ENCODE measurements at places on chromosomes 2 and 18.

DNA sequence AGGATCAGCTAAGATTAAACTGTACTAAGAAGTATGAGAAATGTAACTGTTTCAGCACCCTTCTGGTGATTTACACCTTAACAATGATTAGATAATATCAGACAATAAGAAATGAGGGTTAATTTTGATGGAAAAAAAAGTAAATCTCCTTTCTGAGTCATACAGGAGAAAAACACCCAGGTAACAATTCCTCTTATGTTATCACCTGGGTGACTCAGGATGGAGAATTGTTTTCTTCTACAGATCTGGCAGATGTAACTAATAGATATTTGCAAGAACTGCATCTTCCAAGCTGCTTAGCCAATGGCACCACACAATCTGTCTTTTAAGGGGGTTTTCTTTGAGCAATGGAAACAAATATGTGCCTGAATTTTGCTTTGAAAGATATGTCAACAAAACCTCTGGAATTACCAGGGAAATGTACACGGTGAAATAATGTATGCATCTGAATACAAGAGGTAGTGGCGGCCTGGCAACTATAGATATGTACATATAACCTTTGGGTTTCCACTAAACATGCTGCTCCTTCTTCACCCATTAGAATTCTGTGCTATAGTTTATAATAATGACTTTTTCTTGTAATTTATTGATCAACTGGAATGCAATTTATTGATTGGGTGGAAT lies 407.9 kb downstream of the CPS1 start:
- DNase-seq = no peak

- no peak for DNase-seq
These were observed 124.2 kb downstream of the RPRM start for GRCh38 chr2:153354377-153354776.

- DNase-seq = no peak
These were observed 65.0 kb downstream of the RAB31 start for GRCh38 chr18:9772847-9773677.

- no peak for DNase-seq
These were observed 391.3 kb upstream of the FIGN start for GRCh38 chr2:164126960-164127660.

- DNase-seq = no peak
These were observed 64.9 kb upstream of the KLHL29 start for GRCh38 chr2:23320058-23320457.

DNA sequence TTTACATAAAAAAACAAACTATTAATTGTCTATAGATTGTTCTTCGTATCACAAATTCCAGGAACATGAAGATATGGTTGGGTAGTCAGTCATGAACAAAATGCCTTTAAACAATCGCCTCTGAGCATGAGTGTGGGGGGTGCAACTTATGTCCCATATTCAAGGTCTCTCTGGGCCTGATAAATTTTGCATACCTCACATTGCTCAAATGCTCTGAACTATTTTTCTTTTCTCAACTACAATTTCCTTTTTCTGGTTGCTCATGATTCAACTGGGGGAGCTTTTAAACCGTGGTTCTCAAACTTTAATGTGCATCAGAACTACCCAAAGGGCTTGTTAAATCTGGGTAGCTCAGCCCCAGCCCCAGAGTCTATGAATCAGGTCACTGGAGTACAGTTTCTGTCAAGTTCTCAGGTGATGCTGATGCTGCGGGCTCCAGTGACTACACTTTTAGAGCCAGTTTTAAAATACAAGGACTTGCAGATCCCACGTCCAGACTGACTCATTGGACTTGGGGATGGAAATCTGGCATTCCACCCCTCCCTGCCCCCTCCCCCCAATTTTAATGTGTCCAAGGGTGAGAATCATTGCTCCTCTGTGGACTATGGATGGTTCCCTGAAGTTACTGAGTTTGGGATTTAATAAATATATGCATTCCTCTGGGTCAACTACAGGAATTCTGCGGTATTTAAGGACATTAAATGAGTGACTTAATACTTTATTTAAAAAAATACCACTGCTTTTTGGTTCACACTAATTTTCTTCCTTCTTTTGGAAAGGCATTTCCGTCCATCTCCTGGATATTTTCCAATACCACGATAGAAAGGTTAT lies 1.5 kb upstream of the GPD2 start:
- DNase-seq = no peak

DNA sequence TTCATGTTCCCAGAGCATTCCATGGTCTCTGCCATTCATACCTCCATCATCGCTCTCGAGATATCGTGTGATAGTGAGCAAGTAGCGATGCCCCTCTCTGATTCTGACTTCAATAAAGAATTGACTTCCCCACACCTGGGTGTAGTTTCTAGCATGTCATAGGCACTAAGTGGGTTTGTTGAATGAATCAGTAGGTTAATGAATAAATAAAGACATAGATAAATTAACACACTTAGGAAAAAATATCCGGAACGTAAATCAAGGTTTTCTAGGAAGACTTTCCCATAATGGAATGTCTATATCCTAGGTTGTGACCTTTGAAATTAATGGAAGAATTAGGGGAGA lies 159.1 kb downstream of the DOCK10 start:
- DNase-seq = no peak

GRCh38 chr18:59267503-59268126 lies 5.6 kb downstream of the RAX start:
- no peak for DNase-seq

DNA sequence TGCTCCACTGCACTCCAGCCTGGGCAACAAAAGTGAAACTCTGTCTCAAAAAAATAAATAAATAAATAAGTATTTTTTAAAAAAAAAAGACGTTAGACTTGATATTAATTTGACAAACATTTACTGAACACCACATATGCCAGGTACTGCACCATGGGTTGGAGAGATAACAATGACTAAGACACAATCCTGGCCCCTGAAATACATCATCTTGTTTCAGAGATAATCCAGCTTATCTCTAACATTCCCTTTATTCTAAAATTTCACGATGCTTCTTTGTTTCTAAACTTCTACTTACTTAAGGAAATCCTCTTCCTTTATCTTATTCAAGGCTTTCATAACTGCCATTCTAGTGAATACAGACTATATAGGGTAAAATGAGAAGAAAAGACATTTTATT lies 55.0 kb upstream of the PEX13 start:
- no peak for DNase-seq

GRCh38 chr2:240628507-240628807 lies 3.2 kb downstream of the GPR35 start:
- no peak for DNase-seq

GRCh38 chr18:77082316-77082955 lies 50.1 kb downstream of the MBP start:
- no peak for DNase-seq

DNA sequence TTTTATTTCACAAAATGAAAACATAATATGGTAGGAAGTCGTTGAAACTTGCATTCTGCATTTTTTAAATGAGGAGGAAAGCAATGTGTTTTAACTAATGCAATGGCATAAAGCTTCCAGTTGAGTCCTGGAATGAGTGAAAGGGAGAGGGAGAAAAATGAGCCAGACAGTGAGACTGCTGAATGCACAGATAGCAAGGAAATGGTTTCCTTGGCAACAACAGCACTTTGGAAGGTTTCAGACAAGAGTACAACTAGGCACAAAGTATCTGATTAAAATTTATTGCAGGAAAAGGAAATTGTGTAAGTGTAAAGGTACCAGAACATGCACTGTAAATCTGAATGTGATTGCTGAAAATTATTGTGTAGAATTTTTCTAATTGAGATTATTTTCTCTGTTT lies 320.1 kb upstream of the KYNU start:
- DNase-seq = no peak

DNA sequence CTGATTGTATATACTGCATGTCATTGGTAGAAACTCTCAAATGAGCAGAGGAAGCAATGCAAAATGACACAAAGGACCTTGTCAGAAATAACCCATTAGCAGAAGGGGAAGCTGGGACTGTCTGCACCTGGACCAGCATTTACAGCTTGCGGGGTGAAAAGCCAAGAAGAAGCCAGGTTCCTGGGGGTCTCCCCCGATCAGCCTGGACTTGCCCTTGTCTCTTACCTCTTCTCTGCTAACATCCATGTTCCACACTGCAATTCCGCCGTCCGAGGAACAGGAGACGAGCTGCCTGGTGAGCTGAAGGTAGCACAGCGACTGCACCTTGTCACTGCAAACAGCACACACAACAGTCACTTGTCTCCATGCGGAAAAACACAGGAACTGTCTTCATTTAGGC lies 51.1 kb downstream of the WDFY1 start:
- DNase-seq = no peak

DNA sequence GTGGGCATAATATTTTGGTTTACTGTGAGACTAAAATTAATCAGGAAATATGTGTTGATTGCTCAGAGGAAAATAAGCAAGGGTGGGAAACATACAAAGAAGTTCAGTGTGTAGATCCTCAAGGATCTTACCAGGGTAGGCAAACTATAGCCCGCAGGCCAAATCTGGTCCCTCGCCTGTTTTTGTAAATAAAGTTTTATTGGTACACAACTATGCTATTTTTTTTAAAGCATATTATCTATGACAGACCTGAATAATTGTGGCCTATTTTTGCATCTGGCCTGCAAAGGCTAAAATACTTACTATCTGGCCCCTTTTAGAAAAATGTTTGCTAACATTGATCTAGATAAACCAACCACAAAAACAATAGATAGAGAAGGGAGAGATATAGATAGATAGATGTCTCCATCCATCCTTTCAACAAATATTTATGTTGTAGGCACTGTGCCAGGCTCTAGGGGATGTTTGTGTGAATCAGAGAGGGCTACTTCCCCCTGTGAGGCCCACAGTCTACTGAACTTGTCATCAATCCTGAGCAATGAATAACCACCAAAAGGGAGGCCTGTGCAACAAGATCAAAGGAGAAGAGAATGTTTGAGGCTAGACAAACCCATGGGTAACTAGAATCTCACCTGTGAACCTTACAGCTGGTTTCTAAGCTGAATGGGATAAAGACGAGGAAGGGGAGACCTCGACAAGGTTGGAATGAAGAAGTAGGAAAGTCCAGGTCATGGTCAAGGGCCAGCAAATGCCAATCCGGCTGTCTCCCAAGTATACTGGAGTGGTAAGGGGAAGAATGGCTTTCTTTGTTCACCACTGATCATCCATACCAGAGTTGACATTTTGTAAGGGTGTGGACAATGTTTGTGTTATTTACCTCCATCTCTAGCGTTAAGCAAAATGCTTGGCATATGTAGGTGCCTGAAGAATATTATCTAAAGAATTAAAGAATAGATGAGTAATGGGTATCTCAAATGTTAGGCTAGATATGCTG lies 23.6 kb downstream of the ALPK2 start:
- no peak for DNase-seq

DNA sequence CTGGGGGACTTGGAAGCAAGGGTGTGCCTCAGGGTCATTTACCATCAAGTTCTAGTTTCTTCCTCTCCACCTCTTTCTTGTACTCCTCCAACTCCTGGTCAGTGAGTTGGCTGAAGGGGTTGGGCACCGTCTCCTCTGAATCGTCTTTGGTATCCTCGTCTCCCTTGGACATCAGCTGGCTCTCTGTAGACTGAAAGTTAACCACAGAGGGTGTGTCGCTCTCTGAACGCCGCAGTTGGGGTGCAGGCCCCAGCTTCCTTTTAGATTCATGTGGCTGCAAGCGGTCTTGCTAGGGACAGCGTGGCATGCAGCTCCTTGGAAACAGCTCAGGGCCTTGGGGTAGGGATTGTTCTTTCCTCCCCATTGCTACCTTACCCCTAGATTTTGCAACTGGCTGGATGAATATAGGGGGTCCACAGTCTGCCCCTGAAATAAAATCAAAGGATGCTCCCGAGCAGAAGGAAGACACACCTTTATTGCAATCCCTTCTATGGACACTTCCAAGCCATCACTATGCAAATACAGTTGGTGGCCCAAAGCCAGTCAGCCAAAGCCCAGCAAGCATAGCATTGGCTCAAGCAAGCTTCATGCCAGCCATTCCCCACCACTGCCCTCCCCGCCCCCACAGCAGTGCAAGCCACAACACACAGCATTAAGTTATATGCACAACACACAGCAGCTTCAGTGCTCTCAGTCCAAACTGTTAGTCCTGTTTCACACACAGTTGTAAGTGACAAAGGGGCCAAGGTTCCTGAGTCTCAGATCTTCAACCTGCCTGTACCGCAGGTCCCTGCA lies 93.2 kb downstream of the ADD2 start:
- DNase-seq = no peak

DNA sequence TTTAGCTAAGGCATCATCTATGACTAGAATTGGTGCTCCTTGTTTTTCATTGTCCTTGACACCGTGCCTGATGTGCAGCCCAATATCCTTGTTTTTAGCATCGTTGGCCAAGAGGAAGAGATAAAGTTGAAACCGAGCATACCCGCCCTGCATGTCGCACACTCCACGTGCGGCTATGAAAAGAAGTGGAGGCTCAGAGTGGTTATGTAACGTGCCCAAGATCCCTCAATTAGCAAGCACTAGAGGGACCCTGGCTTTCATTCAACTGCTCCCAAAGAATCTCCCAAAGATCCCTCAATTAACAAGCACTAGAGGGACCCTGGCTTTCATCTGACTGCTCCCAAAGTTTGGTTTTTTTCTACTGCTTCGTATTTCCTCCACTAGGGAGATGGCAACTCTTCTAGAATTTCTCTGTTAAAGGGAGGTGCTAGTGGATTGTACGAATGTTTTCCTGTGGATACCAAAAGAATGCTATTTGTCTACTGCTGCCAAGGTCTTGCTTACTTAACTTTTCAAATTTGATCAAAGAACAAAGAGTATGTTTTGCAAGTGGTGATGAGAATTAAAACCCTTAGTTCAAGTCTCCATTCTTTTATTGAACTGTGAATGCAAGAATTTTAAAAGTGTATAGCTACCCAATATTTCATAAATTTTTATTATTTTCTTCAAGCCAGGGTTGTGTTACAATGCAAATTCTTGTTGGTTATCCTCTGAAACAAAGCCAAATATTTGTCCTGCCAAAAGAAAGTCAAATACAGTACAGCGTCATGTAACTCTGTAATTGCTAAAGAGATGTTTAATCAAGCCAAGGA lies 92.1 kb downstream of the AOX1 start:
- DNase-seq = no peak

GRCh38 chr2:182018218-182018617 lies 32.6 kb downstream of the PPP1R1C start:
- no peak for DNase-seq

- no peak for DNase-seq
These were observed 39.1 kb downstream of the CDC42EP3 start for GRCh38 chr2:37632310-37632709.

DNA sequence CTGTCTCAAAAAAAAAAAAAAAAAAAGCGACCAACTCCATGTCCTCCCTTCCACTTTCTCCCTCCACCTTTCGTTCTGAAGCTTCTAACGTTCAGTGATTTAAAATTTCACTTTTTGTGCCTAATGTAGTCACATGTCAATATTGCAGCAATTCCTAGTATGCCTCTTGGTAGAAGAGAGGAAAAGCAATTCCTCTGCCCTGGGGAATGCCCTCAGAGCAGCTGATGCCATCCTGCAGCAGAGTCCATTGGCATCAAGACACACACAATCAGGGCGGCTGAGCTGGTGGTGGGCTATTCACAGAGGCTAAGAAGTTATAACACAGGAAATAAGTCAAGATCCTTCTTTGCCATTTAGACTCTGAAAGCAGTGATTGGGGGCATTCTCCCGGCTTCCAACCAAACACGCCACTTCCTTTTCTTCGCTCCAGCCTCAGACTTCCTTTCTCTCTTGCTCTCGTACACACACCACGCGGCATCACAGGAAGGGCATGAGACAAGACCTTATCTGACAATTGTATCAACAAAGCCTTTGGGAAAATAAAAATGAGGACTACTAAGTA lies 71.9 kb downstream of the MOGAT1 start:
- no peak for DNase-seq

- DNase-seq = no peak
These were observed 31.4 kb upstream of the IL1B start for GRCh38 chr2:112867701-112868631.
